ENCODE measurements at places on chromosomes 3 and 15.

DNA sequence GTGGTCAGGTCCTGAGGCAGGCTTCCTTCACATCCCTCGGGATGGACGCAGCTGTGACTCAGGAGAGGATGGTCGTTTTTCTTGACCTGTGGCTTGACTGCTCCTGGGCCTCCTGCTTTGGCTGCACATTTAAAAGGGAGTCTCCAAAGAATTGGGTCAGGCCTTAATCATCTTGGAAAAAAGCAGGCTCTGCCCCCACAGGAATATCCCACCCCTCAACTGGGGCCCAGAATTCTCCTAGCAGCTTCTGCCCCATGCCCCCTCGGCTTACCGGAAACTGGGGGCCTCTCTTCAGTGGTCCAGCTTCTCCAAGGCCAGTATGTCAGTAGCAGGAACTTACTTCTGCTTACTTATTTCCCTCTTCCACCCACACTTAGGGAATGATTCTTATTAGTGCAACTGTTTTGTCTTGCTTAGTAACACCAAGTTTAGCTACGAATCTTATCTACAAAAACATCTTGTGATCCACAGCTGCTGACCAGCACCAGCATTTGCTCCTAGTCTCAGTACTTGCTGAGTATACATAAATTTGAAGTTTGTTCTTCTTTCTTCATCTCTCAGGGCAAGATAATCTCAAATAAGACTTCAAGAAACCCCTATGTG is 35.7 kb downstream of the ATG7 start:
- DNase-seq = no peak

DNA sequence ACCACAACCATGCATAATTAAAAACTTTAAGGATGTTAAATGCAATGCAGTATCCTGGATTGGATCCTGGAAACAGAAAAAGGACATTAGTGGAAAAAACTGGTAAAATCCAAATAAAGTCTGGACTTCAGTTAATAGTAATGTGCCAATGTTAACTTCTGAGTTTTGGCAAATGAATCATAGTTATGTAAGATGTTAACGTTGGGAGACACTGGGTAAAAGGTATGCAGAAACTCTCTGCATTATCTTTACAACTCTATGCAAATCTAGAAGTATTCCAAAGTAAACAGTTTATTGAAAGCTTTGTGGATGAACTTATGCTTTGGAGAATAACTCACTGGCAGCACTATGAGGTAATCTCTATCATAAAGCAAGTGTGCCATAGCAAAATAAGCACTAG is 357.4 kb downstream of the RORA start:
- DNase-seq = no peak

GRCh38 chr3:148605521-148605920 is 92.2 kb upstream of the AGTR1 start:
- DNase-seq = no peak

DNA sequence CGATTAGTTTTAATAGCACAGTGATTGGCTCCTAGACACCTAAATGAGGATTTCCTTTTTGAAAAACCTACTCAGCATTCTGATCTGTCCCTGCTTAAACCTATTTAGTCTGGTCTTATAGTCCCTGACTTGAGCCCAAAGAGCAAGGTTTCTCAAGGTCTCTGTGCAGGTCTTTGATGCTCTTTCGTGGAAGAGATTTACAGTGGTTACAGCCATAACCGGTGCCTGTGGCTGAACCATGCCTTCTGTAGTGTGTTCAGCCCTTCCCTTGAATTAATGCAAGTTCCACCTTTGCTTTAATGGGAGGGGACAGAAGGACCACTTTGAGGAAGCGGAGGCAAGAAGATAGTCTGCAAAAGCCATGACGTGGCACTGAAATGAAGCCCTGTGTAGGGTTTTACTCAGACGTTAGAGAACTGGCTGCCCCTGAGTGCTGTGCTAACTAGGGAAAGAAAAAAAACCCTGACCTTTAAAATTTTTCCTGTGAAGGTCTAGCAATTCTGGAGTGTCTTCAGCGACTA is 43.0 kb downstream of the ZBTB38 start:
- DNase-seq = no peak

DNA sequence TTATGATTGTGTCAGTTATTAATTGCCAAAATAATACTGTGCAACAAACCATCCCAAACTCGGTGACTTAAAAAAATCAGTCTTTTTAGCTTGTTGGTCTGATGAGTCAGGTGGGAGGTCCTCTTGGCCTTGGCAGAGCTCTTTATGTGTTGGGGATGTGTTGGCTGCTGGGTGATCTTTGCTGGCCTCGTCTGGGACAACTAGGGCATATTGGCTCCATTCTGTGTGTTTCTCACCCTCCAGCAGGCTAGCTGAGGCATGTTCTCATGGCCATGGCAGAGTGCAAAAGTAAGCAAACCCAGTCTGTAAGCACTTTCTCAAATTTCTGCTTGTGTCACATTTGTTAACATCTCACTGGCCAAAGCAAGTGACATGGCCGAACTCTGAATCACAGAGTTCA is 251.6 kb downstream of the RPLP1 start:
- no peak for DNase-seq

DNA sequence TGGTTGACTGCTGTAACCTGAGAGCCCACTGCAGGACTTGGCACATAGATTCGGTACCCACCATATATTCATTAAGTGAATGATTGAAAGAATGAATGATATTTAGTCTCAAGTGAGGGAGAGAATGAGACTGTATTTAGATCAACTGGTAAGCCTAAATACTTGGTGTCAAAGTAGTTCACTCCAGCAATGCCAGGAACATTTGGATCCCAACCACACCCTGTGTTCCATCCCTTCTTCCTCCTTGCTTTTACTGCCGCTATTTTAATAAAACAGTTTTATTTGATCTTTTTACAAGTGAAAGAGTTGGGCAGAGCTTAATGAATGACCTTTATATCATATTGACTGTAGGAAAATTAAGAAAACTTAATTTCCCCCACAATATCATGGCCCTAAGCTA is 473.6 kb upstream of the CBLB start:
- no peak for DNase-seq

- DNase-seq = no peak
Measured at GRCh38 chr15:31317017-31317416, 9.6 kb upstream of the KLF13 start.

GRCh38 chr15:39172380-39173281 is 408.2 kb upstream of the THBS1 start:
- DNase-seq = no peak

DNA sequence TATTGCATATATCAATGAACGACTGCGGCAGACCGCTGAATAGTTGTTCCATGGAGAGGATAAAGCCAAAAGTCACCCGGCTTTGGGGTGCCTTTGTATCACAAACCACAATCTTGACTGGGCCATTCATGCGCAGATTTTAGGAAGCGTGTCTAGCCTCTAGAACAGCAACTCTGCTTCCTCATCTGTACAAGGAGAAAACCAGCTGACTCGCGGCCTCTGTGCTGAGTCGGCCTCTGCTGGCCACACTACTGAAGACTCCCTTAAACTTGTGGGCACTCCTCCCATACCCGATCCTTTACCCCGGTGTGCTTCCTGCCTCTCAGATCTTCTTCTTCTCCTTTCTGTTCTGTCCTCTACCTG is 872 bp downstream of the DLEC1 start:
- DNase-seq = no peak

DNA sequence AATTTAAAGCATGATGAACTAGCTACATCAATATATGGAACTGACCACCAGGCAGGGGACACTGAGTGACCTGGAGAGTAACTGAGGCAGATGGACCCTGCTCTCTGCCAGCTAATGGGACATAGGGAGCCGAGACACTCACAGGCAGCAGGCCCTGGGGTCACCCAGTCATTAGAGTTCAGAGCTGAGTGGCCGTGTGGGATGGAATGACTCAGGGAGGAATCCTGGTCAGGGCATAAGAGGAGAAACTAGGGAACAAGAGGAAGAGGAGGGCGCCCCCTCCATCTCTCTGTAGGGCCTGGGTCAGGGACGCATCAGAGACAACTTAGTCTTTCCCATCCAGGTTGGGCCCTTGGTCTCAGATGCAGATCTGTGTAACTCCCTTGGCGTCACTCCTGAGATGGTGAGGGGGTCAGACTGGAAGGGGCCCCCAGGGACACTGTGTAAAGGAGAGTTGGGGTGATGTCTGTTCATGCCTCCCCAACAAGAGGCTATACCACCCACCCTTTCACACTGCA is 39.8 kb downstream of the CCDC12 start:
- no peak for DNase-seq

DNA sequence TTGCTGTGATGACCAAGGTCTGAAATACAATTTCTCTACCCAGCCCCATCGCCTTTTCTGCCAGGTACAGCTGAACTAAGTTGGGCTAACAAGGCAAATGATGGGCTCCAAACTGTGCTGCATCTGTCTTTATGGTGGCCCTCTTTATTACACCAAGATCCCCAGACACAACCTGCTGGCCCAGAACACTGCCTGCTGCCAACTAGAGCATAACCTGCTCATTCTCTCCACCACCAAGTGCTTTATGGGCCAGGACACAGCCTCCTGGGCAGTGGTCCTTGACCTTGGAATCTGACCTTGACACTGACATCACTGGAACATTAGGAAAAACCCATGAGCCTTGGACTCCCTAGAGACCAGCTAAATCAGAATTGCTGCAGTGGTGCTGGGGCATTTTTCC is 3.3 kb downstream of the LINS1 start:
- no peak for DNase-seq

DNA sequence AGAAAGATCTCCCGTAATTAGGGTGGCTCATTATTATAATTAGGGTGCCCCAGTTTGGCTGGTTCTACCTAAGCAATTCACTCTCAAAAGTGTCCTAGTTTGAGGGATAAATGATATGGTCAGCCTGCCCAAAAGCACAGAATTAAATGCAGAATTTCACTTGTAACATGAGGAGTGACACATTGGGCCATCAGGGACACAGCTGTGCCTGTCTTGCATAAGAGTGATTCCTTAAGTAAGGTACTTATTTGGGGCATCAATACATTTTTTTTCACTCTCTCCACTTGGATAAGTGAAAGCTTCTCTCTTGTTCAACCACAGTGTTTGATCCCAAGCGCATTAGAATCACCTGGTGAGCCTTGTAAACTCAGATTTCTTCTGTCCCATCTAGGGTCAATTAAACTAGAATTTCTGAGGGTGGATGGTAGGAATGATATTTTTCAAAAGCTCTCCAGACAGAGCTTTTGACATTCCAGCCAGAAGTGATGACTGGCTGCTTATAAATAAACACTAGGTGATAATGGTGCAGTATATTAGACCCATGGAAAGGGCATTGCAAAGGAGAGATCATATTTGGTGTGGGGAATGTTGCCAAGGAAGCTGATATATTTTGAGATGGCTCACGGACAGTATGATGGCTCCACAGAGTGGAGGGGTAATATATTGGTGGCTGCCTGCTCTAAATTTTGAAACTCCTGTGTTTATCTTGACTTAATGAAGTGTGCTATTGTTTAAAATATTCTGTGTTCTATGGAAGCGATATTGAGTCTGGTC is 458.1 kb upstream of the RASGRP1 start:
- no peak for DNase-seq

DNA sequence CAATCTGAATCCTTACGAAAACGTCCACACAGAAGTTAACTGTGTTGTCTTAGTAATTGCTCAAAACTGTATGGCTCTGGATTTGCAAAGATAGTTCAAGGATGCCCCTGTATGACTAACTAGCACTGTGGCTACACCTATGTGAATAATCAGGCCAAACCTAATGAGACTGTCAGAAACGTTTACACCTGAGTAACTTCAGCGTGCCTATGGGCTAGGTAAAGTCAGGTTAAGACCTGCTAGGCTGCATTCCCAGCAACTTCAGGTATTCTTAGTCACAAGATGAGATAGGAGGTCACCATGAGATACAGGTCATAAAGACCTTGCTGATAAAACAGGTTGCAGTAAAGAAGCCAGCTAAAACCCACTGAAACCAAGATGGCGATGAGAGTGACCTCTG is 87.8 kb upstream of the PLXND1 start:
- no peak for DNase-seq

GRCh38 chr3:27930052-27930602 is 208.0 kb upstream of the EOMES start:
- no peak for DNase-seq

DNA sequence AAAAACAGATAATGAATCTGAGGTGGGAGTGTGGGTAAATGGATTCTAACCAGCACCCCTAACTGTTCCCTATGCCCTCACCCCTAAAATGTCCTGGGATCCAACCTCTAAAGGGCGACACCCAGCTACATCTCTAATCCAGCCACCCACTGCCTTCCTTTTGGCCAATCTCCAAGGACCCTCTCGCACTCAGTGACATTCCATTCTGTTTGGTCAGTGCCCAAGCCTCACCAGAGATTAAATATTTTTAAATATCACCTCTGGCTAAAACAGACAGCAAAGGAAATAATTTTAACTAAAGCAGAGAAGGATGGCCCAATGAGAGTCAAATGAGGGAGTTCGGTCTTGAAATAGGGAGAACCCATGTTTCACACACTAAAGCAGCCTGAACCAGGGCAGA is 19.9 kb upstream of the SCN10A start:
- DNase-seq = no peak

All from GM04504 (cell line).